ENCODE measurements at places on chromosomes 16 and 17.

- no peak for DNase-seq
Measured at GRCh38 chr17:44334727-44335126, 10.1 kb upstream of the SLC25A39 start.

DNA sequence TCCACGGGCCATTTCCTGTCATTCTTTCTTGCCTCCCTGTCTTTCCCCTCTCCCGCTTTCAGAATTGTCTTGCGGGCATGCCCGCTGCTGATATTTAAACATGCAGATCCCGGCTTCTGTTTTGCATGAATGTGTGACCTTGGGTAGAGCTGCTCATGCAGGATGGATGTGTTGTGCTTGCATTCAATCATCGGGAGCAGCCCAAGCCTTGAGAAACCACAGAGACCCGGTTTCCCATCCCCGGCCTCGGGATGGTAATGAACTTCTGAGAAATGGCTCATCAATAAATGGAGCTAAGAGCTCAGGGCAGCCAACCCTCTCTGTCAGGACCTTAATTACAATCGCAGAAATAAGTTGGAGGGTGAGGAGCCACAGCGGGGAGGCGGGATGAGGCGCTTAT is 303.7 kb upstream of the TNRC6C start:
- no peak for DNase-seq

DNA sequence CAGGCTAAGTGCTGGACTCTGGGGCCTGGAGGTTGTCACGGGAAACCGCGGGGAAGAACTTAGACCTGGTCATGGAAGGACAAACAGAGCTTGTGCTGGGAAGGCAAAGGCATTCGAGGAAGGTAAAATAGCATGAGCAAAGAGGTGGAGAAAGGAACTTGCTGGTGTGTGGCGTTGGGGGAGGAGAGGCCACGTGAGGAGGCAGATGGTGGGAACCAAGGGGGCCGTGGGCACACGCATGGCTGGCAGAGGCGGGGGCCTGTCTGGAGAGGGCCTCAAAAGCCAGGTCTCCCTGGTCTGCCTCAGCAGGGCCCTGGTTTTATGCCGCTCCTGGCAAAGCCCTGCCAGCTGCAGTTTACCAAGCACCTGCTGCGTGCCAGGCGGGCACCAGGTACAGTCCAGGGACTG is 15.3 kb downstream of the CORO7 start:
- no peak for DNase-seq

GRCh38 chr17:75856062-75856756 is 1.1 kb upstream of the WBP2 start:
- DNase-seq = peak; percentile 55

- no peak for DNase-seq
Measured at GRCh38 chr16:68719993-68720489, 17.1 kb upstream of the CDH1 start.

GRCh38 chr17:48915459-48916282 is 7.5 kb downstream of the UBE2Z start:
- DNase-seq = no peak

GRCh38 chr17:17663160-17664063 is 17.8 kb upstream of the RAI1 start:
- DNase-seq = peak; percentile 93

DNA sequence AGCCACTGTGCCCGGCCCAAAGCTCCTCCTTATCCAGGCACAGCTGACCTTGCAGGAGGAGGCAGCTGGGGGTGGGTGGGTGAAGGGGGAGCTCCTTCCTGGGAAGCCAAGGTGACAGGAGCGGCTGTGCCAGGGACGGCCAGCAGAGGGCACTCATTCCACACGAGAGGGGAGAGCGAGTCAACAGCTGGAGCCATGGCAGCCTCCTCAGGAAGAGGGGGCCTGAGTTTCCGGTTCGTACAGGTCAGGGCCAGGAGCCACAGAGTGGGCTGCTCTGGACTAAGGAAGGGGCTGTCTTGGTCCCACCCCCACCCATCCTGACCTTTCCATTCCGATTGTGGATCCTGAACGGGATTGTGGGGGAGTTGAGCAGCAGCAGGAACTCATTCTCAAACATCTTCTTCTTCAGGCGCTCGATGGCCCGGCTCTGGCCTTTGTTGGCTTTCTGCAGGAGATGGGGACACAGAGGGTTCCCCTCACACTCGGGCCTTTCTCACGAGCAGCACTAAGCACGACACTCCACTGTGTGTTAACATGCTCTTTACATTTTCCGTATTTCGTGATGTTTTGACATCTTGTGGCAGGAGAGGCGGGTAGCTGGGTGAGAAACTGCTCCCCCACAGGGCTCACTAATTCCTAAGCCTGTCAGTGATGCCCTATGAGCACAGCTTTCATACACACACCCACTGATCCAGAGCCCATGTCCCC is 61.6 kb downstream of the TIMM22 start:
- peak; percentile 65 for DNase-seq

DNA sequence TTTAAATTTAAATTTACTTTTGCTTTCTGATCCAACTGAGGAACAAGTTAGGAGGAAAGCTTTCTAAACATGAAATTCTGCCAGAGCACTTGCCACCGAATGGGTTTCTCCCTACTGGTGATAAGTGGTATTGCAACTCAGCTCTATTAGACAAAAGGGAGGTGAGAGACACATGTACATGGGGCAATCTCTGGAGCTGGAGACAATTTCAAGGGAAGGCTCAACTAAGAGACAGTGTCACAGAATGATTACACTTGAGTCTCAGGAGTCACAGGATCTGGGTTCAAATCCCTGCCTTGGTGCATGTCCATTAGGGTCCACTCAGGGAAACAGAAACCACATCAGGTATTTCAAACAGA is 37.4 kb downstream of the SOCS1 start:
- peak; percentile 40 for DNase-seq

GRCh38 chr17:44941712-44942331 is 5.8 kb downstream of the KIF18B start:
- DNase-seq = no peak

DNA sequence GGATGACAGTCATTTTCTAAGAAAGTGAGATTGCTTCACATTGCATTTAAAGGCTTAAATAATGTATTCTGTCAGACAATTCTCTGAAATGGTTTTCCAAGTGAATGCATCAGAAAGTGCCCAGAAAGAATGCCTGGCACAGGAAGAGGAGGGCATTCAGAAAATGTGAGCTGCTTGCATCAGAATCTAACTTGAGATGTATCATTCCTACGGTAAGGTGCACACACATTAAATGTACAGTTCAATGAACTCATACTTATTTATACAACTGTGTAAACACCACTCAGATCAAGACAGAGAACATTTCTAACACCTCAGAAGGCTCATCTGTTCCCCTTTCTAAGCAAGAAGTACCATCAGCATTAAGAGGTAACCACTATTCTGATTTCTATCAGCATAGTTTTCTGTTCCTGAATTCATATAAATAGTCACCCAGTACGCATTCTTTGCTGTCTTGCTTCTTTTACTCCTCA is 638.0 kb downstream of the MAF start:
- no peak for DNase-seq

DNA sequence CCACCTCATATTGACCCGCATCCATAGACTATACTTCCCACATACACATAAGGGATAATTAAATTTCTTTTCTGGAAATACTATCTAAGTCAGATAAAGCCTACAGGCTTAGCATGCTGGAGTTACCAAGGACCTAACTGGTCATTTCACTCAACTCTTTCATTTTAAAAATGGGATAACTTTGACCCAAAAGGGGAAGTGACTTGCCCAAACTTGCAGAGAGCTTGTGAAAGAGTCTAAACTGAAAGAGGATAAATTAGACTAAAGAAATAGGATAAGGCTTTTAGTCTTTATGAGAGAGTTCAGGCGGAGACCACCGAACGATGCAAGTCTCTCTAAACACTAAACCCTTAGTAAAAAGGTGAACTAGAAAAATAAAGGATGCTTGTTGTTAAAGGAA is 3.9 kb upstream of the KRT33A start:
- DNase-seq = peak; percentile 22

DNA sequence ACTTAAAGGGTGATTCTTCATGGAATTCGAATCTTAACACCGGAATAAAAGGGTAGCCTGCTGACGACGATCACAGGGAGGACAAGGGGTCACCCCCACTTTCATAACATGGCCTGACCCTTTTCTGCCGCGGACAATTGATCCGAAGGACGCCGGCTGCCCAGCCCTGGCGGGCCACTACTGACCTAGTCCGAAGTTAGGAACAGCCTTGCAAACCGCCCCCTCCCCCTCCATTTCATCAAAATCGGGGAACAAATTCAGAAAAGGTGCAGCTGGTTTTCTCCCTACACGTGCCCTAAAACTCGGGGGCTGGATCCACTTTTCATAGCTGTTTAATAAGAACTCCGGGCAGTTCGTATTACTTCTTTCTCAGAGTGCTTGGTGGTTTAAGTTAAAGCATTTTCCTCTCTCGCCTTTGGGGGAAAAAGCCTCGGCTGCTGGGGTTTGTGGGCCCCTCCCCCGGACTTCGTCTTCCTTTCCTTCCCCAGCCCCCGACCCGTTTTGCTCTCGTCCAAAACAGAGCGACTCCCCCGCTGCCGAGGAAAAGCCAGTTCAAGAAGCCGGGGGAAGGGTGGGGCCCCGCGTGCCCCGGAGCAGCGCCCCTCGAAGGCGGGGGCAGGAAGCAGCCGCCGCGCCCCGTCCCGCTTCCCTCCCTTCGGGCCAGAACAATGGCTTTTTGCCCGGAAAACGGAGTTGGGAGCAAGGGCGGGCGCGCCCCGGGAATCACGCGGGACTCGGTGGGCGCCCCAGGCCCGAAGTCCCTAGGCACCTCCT is 641 bp upstream of the CBX2 start:
- DNase-seq = peak; percentile 87

GRCh38 chr17:43945074-43945829 is 3.0 kb upstream of the PPY start:
- no peak for DNase-seq

GRCh38 chr16:85057948-85058347 is 30.4 kb downstream of the KIAA0513 start:
- no peak for DNase-seq
